ENCODE measurements at places on chromosomes 1 and 21.

- DNase-seq: no peak
These were observed 25.2 kb downstream of the IL12RB2 start for GRCh38 chr1:67332653-67333529.

GRCh38 chr1:26021647-26022403, at the start of gene EXTL1:
TSS of gene EXTL1 (plus strand) at chr1:26021775. CDS start at chr1:26022647, 872 bp downstream.
- peak; percentile 56 for DNase-seq

- no peak for DNase-seq
These were observed 40.0 kb downstream of the LHX8 start for GRCh38 chr1:75174031-75174760.

- no peak for DNase-seq
These were observed 824.7 kb downstream of the USP25 start for GRCh38 chr21:16554503-16554902.

- DNase-seq: no peak
These were observed 83.6 kb upstream of the COL6A1 start for GRCh38 chr21:45898028-45898350.

Measured in testis (tissue), 5 donors.